ENCODE measurements at places on chromosomes 11 and 22.

- DNase-seq = no peak
Observed at GRCh38 chr11:35907648-35908431, 36.0 kb upstream of the LDLRAD3 start.

DNA sequence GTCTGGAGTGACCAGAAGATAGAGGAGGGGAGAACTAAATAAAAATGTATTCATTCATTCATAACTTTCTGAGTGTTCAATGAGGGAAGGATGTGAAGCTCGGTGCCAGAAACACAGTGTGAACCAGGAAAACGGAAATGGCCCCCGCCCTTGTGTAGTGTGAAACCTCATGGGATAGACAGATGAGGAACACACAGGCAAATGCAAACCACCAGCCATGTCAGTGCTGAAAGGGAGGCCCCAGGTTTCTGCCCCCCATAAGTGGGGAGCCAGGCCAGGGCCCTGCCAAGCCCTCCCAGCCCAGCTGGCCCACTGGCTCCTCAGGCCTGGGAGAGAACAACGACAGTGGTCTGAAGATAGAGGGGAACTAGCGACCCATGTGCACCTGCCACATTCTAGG, 30.5 kb downstream of the LARGE1 start:
- DNase-seq = no peak

GRCh38 chr22:37022483-37023337, 3.2 kb downstream of the MPST start:
- DNase-seq = no peak

DNA sequence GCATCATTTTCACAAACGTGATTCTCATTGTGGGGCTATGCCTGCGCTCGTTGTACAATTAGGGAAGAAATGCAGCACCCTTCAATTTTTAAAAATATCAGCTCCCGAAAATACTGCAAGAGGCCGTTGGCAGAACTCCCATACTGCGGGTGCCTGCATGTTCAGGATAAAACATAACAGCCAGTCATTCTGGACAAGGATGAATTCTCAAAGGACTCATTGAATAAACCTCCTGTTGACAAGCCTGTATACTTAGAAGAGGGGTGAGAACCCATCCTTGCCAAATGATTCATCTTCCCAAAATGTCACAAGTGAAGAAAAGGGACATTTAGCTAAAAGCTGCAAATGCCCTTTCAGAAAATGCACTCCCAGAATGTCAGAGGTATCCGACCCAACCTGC, 141.9 kb downstream of the CSNK2A3 start:
- DNase-seq = no peak

DNA sequence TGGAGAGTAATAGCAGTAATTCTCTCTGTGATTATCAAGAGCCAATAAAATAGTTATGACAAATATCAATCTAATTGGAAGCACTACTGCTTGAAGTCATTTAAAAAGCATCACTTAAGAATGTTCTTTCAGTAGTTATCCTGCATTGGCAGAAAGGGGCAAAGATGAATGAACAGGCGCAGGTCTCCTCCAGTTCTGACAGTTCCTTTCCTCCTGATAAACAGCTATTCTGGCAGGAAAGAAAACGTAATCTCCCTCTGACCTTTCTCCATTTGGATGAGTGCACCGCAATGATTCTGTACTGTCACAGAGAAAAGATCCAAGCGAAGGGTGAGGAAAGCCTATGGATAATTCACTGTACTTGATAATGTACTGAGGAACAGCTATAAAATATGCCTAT, 521.5 kb downstream of the LRRC4C start:
- no peak for DNase-seq

DNA sequence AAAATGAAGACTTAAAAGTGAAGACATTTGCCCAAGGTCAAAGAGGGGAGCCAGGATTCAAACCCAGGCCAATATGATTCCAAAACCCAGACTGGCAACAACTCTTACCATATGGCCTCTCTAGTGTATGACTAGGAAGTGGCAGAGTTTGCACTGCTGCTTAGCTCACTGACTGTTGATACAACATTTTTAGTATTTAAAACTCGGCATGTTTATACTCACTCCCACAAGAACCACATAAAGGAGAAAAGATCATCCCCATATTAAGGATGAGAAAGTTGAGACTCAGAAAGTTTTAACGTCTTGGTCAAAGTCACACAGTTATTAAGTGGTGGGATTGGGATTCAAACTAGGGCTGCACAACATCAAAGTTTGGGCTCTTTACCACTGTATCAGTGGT, 81.7 kb downstream of the CCDC34 start:
- DNase-seq = no peak

DNA sequence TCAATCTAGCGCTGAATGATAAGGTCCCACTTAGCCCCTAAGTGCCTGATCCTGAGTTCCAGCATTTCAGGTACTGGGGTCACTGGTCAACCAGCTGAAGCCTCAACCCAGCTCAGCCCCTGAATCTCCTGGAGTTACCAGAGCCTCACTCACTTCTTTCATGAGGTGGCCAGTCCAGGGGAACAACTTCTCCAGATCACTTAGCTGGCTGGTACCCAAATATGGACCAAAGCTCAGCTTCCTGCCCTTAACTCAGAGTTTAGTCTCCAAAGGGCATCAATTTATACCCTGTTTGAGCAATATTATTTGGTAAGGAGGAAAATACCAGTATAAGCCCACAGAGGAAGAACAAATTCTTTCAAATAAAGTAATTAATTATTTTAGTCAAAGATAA, 105.6 kb downstream of the SLC1A2 start:
- no peak for DNase-seq

GRCh38 chr22:44396727-44397722, 84.3 kb upstream of the SHISAL1 start:
- DNase-seq = peak; percentile 61

GRCh38 chr11:2132874-2133240, 6.3 kb downstream of the IGF2 start:
- no peak for DNase-seq

DNA sequence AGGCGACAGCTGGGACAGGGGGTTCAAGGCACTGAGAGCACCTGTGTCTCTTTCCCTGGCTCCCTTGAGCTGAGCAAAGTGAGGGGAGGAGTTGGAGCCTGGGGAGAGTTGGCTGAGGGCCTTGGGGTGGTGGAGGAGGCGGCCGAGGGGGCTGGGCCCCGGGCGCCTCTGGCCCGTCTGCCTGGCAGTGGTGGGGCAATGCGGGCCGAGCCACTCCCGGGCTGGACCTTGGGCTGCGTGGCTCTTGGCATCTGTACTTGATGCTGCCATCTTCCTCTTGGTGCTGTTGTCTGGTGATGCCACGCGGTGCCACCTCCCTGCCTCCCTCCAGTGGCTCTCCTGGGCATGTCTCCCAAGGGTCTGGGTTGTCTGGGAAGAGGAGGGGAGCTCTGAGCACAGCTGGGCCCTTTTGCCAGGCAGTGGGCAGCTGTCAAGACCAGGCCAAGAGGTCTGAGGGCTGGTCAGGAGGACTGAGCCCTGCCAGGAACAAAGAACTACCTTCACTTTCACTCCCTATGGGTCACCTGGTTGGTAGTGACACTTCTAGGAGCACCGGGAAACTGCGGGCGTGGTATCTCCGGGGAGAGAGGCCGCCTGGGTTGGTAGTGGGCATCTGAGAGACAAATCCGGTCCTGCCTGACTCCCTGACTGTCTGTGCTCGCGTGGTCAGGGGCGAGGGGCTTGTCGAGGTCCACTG, 1.3 kb downstream of the GRIK4 start:
- no peak for DNase-seq

DNA sequence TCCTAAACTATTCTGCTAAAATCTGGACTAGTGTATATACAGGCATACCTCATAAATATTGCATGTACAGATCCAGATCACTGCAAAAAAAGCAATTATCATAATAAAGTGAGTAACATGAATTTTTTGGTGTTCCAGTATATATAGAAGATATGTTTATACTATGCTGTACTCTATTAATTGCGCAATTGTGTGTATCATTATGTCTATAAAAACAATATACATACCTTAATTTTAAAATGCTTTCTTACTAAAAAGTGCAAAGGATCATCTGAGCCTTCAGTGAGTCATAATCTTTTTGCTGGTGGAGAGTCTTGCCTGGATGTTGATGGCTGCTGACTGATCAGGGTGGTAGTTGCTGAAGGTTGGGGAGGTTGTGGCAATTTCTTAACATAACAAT, 35.4 kb upstream of the CEP295 start:
- no peak for DNase-seq

All from vagina (tissue), 2 donors.